ENCODE measurements at places on chromosomes 7 and 10.
A peak's percentile ranks its signal among the peaks of the same experiment; 100 is the strongest.

GRCh38 chr7:5421714-5422395, 1.8 kb downstream of the TNRC18 start:
- peak; percentile 31 for DNase-seq

- no peak for DNase-seq
Observed at GRCh38 chr10:67471022-67471421, 225.0 kb downstream of the CTNNA3 start.

- DNase-seq: no peak
Observed at GRCh38 chr7:99379043-99379577, 4.6 kb downstream of the ARPC1B start.

DNA sequence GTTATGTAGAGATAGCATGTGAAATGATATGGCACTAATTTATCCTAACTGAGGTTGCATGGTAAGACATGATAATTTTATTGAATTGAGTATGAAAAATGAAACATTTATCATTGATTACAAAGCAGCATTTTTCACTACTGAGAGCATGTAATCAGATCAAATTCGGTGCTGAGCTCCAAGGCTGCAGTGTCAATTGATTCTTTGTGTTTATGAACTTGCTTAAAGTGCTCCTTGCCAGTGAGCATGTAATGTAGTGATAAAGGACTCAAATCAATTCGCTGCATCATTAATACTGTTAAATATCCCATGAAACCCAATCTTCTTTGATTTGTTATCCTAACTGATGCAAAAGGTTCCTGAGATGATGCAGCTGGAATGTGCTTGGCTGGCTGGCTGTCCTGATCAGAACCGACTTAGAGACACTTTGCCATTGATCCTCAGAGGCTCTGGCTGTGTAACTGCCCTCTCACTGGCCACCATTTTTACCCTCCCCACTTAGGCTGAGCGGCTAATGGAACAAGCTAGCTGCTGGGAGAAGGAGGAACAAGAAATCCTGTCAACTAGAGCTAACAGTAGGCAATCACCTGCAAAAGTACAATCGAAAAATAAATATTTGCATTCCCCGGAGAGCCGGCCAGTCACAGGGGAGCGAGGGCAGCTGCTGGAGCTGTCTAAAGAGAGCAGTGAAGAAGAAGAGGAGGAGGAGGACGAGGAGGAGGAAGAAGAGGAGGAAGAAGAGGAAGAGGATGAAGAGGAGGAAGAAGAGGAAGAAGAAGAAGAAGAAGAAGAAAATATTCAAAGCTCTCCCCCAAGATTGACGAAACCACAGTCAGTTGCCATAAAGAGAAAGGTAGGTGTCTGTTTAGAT, 89.8 kb upstream of the SAMD8 start:
- peak; percentile 61 for DNase-seq

DNA sequence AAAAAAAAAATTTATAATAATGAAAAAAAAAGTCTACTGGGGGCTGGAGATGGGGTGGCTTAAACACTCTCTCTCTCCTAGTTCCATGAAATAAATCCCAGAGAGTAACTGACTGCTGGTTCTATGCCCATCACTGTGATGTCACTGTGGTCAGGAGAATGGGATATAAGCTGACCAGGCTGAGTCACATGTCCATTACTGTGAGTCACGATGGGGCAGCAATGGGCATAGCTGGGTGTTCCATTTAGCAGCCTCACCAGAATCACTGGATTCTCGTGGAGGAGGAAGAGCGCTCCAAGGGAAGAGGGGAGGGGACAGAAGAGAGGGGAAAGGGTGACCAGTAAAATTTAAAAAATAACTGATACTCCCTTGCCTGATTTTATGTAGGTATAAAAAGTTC, 37.1 kb downstream of the MASTL start:
- no peak for DNase-seq

DNA sequence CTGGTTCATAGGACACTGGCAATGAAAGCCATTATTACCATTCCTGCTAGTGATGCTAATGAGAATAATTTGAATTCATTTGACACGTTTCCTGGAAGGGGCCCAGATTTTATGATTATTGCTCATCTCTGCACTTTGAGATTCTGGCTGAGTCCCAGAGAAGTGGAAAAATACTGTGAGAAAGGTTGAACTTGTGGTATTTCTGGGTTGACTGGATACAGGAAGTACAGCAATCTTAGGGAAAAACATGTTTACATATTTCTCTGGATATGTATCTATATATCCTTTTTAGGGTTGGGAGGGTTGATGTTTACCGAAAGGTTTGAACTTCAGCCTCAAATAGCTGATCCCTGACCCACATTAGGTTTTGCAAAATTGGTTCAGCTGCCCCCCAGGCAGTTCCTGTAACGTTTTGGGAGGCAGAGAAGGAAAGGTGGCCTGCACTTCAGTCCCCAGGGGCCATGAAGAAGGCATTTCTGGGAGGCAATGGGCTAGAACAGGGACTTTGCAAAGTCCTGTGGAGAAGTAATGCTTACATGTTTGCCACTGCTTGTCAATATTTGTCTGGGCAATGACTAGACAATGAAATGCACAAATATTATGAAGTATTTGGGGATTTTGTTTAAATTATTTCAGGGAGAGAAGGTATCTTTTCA, 253.7 kb upstream of the PITRM1 start:
- no peak for DNase-seq

- no peak for DNase-seq
Observed at GRCh38 chr7:98225913-98226614, 14.8 kb downstream of the BHLHA15 start.

DNA sequence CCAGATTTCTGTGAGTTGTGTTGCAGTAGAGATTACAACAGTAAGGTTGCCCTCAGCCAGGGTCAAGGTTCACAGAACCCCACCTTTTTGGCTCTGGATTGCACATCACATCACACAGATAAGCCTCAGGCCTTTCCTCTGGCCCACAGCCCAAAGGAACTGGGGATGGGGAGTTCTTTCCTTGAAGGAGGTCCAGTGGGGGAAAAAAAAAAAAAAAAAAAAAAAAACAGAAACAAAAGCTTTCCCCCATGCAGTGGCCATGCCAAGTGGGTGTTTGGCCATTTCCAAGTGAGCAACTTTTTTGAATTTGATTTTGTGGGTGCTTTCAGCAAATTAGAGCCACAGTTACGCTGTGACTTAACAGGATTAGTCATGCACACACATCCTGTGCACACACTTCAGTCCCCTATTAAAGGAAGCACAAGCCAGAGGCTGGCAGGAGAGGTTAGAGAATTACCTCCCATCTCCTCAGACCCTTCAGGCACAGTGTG, 79.3 kb upstream of the NANOS1 start:
- DNase-seq: no peak

- no peak for DNase-seq
Observed at GRCh38 chr10:104540181-104540580, 100.9 kb upstream of the SORCS3 start.

DNA sequence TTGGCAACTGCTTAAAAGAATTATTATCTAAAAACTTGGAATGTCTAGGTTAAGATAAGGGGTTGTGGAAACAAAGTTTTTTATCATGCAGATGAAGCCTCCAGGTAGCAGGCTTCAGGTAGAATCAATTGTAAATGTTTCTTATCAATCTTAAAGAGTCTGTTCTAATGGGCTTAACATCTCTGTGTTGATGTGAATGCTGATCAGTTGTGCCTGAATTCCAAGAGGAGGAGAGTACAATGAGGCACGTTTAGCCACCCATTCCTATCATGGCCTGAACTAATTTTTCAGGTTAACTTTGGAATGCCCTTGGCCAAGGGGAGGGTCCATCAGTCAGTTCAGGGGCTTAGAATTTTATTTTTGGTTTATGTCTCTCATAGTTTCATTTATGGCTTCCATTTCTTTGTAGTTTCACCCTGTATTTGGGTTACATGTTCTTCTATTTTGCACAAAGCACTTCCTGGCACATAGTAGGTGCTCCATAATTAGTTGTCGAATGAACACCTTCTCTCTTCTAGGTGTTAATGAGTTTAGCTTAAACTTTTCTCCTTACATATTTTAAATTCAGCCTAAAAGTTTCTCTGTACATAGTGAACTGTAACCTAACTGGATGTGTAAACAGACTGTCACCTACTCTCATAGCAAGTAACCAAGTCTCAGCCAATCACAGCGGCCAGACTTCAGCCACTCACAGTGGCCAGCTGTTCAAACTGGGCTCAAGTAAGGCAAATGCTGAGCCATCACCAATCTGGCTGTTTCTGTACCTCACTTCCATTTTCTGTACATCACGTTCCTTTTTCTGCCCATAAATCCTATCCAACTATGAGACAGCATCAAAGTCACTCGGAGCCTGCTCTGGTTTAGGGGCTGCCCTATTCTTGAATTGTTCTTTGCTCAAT, 34.7 kb downstream of the ALOX5 start:
- no peak for DNase-seq
